ENCODE measurements at places on chromosomes 1 and 21.

- no peak for DNase-seq
Measured at GRCh38 chr1:78464449-78464891, 26.3 kb upstream of the PTGFR start.

DNA sequence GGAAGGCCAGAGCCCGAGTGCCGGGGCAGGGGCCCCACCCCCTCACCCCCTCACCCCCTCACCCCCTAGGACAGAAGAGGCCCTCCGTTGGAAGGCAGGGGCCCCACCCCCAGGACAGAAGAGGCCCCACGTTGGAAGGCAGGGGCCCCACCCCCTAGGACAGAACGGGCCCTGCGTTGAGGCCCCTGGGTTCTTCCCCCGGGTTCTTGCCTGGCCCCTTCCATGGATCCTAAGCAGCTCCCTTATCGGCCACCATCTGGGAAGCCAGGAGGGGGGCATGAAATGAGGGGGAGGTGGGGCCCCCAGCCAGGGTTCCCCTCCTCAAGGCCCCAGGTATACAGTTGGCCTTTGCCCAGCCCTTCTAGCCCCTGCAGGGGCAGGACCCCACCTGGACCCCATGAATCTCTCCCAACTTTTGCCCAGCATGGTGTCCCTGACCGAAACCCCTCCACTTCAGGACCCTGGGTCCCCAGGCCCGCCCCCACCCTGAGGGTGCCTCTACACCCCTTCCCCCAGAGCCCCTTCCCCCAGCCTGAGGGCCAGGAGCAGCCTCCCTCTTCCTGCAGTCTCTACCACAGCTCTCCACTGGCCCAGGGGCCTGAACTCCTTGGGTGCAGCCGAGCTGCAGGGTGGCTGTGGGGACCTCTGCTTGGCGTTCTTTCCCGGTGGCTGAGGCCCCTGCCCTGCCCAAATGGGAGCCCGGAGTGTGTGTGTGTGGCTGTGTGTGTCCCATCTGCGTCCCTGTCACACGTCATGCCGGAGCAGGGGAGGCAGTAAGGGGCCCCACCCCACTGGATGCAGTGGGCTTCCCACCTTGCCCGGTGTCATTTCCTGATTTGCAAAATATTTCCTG, 4.3 kb upstream of the VWA1 start:
- no peak for DNase-seq

- no peak for DNase-seq
Measured at GRCh38 chr21:17053321-17053720, 459.5 kb upstream of the CXADR start.

DNA sequence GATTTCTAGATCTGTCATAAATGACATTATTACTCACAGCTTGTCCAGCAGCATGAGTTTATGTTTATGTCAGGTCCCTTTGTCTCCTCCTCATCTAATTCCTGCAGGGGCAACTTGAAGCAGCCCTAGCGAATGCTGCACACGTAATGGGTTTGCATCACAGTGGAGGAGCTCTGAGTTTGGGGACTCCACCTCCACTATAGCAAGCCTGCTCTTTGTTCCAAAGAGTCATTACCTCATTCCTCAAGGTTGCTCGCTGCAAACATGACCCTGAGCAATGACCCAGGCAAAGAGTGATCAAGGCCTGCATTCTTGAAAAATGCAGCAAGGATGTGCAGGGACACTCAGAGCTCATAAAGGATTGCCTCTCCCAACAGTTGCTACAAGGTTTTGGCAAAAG, 261.9 kb downstream of the HHIPL2 start:
- DNase-seq = peak; percentile 3

DNA sequence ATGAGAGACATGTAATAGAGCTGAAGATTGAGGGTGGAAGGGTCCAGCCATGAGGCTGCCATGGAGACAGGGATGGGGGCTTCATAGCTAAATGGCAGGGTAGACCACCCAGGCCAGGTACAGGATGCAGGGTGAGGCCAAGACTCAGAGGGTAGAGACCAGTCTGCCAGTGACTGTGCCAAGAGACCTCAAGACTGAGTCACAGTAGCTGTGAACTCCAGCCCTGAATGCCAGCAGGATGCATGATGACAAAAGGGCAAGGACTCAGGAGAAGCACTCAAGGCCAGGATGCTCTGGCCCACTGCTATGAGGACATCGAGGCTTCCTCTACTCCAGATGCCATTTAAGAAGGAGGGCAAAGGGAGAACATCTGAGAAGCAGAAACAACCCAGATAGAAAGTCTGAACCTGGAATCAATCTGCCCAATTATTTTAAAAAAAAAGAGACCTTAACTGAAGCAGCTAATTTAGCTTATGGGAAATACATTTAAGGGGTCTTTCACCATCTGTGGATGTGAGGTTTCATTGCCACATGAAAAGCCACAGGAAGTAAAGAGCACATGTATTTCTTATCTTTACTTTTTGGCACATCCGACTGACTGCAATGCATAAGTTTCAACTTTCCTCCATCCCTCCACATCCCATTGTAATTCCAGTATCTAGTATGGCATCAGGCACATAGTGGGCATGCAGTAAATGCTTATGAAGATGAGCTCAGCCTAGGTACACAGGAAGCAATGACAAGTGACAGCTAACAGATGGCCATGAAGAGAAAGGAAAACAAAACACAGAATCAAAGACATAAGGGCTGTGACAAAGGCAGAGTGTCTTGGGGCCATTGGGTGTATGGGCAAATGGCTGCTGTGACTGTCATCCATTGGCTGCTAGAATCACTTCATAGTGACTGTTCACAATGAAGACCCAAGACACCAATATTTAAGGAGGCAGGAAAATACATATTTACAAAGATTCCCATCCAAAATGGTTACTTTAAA, 40.2 kb downstream of the SUSD4 start:
- DNase-seq = no peak

DNA sequence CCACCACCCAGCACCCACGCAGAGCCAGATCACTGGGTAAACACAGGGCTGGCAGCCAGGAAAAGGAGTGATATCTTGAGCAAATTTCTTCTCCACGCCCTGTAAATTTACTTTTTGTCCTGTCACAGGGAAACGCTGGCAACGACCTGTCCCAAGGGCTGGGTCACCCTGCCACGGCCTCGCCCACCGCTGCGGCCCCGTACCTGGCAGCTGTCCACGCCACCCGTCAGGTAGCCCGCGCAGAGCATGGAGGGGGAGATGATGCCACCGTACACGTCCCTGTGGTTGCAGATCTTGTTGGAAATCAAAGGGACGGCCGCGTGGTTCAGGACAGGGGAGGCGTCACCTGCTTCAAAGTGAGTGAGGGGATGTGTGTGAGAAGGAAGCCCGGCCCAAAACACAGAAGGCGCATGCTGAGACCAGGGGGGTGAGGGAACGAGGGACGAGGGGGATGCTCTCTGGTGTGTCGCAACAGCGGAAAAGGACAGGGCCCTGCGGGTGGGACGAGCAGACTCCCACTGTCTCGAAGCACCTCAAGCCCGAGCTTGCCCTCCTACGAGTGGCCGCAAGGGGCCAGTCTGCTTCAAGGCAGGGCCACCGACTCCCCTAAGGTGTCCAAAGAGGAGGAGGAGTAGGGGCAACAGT, 10.1 kb upstream of the TFF1 start:
- no peak for DNase-seq

DNA sequence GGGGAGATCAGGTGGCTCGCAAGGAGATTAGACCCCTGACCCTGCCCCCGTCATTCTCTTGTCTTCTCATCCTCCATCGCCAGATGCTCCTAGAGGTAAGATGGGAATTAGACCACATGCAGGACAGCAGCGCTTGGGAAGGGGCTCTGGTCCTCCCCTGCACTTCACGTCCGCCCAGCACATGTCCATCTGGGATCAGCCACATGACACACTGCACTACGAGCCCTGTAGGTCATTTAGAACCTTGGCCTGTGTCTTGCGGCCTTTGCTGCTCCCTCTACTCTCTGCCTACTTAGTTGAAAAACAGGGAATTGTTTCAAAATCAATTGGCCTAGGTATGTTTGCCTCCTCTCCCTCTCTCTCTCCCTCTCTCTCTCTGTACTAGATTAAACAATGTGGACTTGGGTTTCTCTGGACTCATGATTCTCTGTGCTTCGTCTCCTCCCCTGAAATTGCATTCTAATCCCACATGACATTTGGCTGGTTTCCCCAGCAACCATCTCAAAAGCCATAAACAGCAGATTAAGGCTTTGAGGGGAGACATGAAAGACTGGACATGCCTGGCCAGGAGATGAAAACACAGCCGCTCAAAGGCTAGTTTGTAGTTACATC, 3.8 kb upstream of the NCMAP start:
- no peak for DNase-seq

DNA sequence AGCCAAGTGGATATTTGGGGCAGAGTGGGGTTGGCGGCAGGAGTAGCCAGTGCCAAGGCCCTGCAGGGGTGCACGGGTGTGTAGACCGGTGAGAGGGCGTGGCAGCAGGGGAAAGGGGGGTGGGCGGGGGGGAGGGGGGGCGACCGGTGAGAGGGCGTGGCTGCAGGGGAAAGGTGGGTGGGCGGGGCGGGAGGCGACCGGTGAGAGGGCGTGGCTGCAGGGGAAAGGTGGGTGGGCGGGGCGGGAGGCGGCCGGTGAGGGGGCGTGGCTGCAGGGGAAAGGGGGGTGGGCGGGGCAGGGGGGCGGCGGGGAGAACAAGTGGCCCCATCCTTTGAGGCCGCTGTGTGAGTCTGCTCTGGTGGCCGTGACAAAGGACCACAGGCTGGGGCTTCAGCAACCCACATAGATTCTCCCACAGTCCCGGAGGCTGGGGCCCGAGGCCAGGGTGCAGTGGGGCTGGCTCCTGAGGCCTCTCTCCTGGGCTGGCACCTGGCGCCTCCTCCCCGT, 25.8 kb downstream of the RRP1 start:
- no peak for DNase-seq
